ENCODE measurements at places on chromosomes 1 and 21.

- DNase-seq, result peak; percentile 25
These were observed 3.6 kb downstream of the KIAA0040 start for GRCh38 chr1:175188936-175189335.

DNA sequence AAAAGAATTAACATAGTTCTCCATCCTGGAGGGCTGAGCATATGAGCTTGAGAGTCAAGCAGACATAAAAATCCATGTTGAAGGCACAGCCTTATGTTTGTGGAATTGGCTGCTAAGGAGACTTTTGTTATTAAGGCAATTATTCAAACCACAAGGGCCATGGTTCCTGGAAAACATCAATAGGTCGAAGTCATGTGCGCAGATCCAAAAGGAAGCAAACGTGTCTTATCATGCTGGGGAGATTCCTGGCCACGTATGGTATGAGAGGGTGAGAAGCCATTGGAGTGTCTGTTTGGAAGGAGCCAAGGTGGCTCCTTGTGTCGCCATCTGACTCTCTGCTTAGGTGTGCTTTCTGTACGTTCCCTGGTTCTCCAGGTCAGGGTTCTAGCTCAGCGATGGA, 61.8 kb upstream of the COA6 start:
- no peak for DNase-seq

DNA sequence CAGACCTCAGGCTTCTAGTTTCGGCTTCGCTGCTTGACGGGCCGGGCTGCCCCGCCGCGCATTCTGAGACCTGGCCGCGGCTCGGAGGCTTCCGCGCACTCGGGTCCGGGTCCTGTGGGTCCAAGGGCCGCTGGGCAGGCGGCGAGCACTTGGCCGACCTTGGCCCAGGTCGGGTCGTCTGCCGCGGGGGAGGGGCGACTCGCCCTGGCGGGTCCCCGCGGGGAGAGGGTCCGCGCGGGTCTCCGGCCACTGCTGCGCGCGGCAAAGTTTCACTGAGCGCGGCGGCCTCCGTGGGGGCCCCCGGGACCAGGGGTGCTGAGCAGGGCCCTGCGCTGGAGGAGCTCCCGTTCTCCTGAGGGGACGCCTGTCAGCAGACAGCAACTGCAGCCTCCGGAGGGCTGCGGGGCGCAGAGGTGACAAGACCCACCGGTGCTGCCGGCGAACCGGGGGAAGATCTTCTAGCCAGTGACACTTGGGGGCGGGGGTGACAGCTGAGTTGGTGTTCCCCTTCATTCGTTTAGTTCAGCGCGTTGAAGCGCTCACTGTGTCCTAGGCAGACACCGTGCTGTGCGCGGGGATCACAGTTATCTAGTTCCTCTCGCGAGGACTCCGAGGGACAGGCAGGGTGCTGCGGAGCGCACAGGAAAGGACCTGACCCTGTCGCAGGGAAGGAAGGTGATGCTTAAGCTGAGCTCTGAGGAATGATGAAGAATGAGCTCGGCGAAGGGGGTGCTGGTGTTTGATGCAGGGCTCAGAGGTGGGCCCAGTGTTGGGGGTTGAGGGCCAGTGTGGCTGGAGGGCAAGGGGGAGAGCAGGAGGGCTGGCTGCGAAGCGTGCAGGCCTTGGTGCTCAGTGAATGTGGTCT, 725 bp downstream of the MTFR1L start:
- peak; percentile 51 for DNase-seq

DNA sequence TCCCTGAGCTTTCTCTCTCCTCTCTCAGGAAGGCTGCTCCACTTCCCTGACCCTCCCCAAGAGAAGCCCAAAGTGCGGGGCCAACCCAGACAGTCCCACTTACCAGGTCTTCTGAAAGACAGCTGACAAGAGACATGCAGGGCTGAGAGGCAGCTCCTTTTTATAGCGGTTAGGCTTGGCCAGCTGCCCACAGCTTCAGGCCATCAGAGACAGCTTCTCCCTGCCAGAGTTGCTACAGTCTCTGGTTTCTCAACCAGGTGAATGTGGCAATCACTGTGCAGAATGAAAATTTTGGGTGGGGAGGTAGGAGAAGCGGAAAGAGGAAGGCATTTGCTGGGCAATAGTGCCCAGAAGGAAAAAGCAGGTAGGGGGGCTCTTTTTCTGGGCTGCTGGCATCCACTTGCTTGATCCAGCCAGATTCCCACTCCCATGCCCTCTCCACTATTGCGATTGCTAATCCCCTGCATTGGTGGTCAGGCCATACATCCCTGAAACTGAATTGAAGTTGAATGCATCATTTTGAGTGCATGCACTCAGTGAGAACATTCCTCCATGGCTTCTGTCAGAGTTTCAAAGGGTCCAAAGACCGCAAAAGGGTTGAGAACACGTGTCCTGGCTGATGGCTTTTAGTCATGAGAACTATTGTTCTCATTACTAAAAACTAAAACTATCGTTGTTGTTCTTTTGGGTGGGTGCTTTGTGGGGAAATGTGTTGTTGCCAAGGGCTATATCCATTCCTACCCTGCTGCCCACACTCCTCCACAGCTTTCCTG, at the start of gene S100A8:
S100A8 (minus strand) TSS at position 136 of the 773 bp plus-strand sequence. CDS start 538 bp downstream, outside the sequence.
- no peak for DNase-seq

DNA sequence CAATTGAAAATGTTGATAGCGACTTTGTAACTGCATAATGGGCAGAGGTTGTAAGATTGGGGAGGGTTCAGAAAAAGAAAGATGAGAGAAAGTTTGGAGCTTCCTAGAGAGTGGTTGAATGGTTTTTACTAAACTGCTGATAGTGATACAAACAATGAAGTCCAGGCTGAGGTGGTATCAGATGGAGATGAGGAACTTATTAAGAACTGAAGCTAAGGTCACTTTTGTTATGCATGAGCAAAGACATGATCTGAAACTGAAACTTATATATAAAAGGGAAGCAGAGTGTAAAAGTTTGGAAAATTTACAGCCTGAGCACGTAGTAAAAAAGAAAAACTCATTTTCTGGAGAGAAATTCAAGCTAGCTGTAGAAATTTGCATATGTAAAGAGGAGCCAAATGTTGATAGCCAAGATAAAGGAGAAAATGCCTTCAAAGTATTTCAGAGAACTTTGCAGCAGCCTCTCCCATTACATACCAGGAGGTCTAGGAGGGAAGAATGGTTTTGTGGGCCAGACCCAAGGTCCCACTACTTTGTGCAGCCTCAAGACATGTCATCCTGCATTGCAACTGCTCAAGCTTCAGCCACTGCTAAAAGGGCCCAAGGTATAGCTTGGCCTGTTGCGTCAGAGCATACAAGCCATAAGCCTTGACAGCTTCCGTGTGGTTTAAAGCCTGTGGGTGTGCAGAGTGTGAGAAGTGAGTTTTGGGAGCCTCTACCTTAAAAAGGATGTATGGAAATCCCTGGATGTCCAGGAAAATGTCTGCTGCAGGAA, 843.9 kb downstream of the AMY1C start:
- no peak for DNase-seq

GRCh38 chr1:167612587-167613385, 17.2 kb upstream of the RCSD1 start:
- DNase-seq, result no peak

DNA sequence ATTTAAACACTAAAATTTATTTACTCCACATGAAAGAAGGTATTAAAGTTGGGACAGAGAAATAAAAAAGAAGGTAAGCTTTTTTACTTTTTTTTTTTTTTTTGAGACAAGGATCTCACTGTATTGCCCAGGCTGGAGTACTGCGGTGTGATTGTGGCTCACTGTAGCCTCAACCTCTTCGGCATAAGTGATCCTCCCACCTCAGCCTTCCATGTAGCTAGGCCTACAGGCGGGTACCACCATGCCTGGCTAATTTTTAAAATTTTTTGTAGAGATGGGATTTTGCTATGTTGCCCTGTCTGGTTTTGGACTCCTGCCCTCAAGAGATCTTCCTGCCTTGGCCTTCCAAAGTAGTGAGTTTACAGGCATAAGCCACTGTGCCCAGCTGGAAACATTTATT, 106.6 kb downstream of the ITSN1 start:
- DNase-seq, result no peak

GRCh38 chr1:57312869-57313268, 111.0 kb downstream of the DAB1 start:
- no peak for DNase-seq

GRCh38 chr1:157315544-157315943, 177.3 kb upstream of the ETV3 start:
- no peak for DNase-seq

- DNase-seq, result no peak
These were observed 158.8 kb downstream of the C1orf21 start for GRCh38 chr1:184545601-184546000.

GRCh38 chr1:169886931-169887330, 6.8 kb downstream of the SCYL3 start:
- no peak for DNase-seq

- DNase-seq, result no peak
These were observed 6.6 kb upstream of the TMEM52 start for GRCh38 chr1:1925437-1926345.

GRCh38 chr1:244865028-244865371, 657 bp upstream of the HNRNPU start:
- no peak for DNase-seq

- no peak for DNase-seq
These were observed 1536.2 kb downstream of the PLA2G4A start for GRCh38 chr1:188364927-188365449.

GRCh38 chr21:29870814-29871213, 69.0 kb downstream of the GRIK1 start:
- no peak for DNase-seq

GRCh38 chr1:224565186-224565585, 50.9 kb upstream of the CNIH3 start:
- DNase-seq, result no peak

Measured in T-helper 9 cell (primary cell).